Right ventricle myocardium superior (tissue), 1 donor: ENCODE measurements at places on chromosomes 6 and 20.
A peak's percentile ranks its signal among the peaks of the same experiment; 100 is the strongest.

GRCh38 chr20:50794181-50794845 lies 548 bp upstream of the BCAS4 start:
- DNase-seq: no peak

- peak; percentile 93 for DNase-seq
Measured at GRCh38 chr20:23050847-23051627, 1.6 kb upstream of the THBD start.

- DNase-seq: no peak
Measured at GRCh38 chr6:158061709-158062461, 80.2 kb downstream of the SYNJ2 start.

GRCh38 chr6:11212664-11213063 lies 19.8 kb downstream of the NEDD9 start:
- peak; percentile 58 for DNase-seq

- no peak for DNase-seq
Measured at GRCh38 chr6:16162003-16162402, 33.1 kb downstream of the MYLIP start.
